ENCODE measurements at places on chromosomes 2 and 18.

GRCh38 chr18:46334868-46335281 lies 230.7 kb downstream of the HAUS1 start:
- DNase-seq = no peak

DNA sequence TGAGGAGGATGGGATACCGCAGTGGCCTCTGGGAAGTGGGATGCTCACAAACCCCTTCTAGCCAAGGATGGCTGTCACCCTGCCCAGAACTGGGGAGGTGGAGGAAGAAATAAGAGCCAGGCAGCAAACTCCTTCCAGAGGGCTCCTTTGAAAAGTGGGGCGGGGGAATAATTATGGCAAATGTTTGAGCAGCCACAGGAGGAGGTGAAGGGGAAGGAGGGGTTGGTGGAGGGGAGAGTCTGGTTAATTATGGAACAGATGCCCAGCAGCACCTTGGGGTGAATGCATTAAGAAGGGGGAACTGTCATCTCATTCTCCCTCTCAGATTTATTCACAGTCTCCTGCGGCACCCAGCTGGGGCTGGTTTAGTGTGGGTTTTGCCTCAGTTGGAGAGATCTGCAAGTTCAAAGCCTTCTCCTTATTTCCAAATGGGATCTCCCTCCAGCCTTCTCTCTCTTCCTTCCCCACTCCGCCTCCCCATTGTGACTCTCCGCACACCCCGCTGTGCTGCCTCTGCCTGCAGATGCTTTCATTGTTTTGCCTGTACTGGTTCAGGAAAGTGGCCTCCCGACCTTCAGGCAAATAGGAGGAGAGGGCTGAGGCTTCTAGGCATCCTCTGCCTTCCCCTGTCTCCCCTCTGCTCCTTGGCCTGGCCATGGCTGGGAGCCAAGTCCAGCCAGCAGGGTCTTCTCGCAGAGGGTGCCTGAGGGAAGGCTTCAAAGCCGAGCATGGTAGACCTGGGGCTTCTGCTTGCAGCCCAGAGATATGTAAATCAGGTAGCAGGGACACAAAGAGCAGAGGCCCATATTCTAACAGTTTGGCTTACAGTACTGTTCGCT lies 457.2 kb upstream of the MEX3C start:
- no peak for DNase-seq

DNA sequence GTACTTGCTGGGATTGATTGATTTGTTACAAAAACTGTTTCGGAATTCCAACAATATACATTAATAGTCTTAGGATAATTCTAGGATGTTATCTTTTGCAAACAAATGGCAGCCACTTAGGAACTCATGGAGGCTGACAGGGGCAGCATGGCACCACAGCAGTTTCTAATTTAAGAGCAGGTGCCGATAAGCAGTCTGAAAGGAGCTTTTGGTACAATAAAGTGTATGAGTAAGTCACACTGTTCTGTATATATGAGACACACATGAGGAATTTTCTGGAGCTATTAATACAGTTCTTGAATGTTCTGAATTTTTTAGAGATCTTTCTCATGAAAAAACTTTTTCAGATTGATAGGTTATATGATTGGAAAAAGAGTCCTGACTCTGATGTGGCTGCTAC lies 52.2 kb downstream of the EIF5B start:
- DNase-seq = no peak

- no peak for DNase-seq
Measured at GRCh38 chr18:1062588-1062987, 157.9 kb downstream of the ADCYAP1 start.
